ENCODE measurements at places on chromosomes 12 and 14.

- no peak for DNase-seq
These were observed 46.3 kb downstream of the FLRT2 start for GRCh38 chr14:85576218-85576617.

GRCh38 chr12:6374028-6374785 is 1.2 kb downstream of the SCNN1A start:
- no peak for DNase-seq

DNA sequence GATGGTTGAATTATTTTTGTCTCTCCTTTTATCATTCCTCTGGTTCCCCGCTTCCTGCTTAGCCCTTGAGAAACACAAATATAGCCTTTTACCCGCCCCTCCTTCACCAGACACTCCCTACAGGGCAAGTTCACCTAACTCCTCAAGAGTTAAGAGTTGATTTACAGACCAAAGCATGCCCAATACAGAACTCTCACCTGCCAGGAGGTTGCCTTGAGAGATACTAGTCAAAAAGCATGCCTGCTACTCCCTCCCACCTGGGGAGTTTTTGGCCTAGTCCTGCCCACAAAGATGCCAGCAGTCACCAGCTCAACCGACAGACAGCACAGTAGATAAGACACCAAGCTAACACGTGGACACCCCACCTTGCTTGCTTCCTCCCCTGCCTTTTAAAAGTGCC is 11.2 kb downstream of the LGMN start:
- DNase-seq = no peak

GRCh38 chr12:5612556-5613410 is 180.9 kb downstream of the NTF3 start:
- DNase-seq = no peak

DNA sequence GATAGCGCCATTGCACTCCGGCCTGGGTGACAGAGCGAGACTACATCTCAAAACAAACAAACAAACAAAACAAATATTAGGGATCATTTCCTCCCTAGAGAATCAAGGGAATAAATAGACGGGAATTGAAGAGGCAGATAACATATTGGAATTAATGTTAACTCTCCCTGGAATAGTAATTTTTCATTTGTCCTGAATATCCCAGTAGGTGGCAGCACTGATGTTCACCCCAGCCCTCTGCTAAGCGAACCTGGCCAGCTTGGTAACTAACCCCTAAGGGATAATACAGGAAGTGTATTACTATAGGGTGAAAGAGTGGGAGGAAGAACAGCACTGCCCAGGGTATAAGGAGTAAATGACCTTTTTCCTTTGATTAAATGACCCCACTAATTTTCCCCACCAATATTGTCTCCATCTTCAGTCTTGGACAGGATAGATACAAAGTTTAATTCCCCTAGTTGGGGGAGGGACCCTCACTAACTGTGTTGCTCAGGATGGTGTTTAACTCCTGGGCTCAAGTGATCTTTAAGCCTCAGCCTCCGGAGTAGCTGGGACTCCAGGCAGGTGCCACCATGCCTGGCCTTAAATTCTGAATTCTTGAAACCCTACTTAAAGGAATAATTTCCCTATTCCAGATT is 40.5 kb downstream of the SLC2A14 start:
- DNase-seq = no peak

GRCh38 chr14:54348001-54348611 is 48.7 kb upstream of the CDKN3 start:
- DNase-seq = no peak

GRCh38 chr14:105700622-105701288 is 174.4 kb downstream of the TMEM121 start:
- no peak for DNase-seq

DNA sequence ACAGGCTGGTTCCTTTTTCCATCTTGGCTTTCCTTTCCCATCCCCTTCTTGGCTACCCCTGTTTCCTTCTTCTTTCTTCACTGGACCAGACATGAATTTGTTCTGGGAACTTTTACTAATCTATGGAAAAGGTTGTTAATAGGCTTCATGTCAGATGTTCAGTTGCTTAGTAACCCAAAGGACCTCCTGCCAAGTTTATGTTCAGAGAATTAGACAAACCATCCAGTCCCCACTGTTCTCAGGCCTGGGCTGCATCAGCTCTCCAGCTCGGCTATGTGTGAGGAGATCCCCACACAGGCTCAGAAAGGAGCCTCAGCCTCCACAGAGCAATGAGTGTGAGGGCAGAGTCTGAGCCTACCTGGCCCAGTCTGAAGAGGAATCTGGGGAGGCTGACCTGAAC is 78.0 kb downstream of the AKAP6 start:
- no peak for DNase-seq

DNA sequence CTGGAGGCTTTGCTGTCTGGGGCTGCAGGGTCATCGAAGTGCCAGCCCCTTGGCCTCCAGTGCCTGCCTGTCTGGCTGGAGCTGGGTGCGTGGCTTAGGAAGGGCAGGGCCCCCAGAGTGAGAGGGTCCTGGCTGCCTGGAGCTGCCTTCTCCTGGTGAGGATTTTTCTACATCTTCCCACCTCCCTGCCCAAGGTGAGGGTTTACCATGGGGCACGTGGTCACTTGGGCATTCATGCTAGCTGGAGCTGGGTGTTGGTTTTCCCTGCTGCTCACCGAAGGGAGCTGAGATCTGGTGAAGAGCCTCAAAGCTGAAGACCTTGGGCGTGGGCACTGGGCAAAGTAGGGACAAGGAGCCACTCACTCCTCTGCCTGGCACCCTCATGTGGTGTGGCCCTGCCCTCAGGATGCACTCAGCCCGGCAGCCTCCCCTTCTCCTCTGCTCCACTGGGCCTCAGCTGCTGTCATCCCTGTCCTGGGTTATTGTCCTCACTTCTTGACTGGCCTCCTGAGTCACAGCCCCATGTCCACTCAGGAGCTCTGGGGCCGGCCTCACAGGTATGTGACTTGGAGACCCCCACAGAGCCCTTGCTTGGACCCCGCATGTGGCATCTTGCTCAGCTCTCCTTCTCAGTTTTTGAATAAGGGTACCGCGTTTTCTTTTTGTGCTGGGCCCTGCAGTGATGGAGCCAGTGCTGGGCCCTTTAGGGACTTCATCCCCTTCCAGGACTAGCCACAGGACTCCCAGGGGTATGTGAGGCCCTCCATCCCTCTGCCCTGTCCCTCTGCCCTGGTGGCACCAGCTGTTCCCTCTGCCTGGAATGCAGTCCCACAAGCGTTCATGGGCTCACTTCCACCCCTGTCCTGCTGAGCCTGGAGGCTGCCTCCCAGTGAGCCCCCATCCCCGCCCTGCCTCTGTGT is 1.6 kb downstream of the CEP170B start:
- DNase-seq = no peak
